ENCODE measurements at places on chromosomes 13 and 19.

DNA sequence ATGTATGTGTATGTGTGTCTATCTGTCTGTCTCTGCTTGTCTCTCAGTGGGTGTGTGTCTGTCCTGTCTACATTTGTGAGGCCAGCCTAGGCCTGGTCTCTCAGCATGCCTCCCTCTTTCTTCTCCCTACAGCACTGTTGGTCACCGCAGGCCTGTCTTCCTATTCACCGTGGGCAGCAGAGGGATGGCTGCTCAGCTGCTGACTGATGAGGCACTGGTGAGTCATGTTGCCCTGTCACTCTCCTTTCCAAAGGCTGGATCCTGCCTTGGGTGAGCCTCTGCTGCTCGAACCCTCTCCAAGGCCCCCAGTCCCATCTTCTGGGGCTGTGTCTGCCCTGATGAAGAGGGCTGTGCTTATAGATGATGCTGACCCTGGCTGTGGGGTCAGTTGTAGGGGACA, 6.3 kb downstream of the ZNF71 start:
- DNase-seq = no peak
- no peaks in the 10 kb centered on the region for H3K27me3 ChIP-seq
- H3K4me1 ChIP-seq = peaks cover 6% of the 10 kb centered on the region
- no peak overlapping the region for H3K27ac ChIP-seq
- no peaks in the 10 kb centered on the region for H3K36me3 ChIP-seq
- no peak overlapping the region for H3K4me3 ChIP-seq

- H3K36me3 ChIP-seq = no peaks in the 10 kb centered on the region
- no peak overlapping the region for H3K27ac ChIP-seq
- no peak overlapping the region for H3K4me3 ChIP-seq
- DNase-seq = no peak
- H3K4me1 ChIP-seq = no peaks in the 10 kb centered on the region
These were observed 6.6 kb upstream of the ARHGEF18 start for GRCh38 chr19:7342143-7342542.

GRCh38 chr19:37718304-37718703, 1.3 kb downstream of the ZNF607 start:
- H3K27ac ChIP-seq = no peak overlapping the region
- H3K4me1 ChIP-seq = peaks cover 17% of the 10 kb centered on the region
- no peak for DNase-seq
- no peaks in the 10 kb centered on the region for H3K36me3 ChIP-seq

DNA sequence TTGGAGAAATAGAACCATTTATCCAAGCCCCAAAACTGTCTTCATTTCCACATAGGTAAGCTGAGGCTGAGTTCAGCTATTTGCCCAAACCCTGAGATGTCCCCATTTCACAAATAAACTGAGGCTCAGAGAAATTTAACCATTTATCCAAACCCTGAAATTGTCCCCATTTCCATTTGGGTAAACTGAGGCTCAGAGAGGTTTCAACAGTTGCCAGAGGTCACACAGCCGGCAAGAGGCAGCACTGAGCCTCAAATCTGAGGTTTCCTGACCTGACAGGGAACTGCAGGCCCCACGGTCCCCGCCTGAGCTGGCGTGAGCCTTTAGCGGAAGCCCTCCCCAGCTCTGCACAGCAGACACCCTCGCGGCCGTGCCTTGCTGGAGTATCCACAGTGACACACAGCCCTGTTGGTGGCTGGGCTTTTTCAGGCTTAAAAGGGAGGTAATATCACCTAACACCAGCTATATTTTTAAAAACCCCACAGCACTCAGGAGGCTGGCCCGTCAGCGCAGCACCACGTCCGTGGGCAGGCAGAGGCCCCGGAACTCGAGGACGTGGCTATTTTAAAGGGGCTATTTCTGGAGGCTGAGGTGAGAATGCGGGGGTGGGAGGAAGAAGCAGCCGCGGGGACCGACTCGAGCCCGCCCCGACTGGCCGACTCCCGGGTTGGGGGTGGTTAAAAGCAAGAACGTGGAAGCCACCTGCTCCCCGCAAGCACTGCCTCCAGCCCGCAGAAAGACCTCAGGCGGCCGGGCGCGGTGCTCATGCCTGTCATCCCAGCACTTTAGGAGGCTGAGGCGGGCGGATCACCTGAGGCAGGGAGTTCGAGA, 18.5 kb downstream of the PTPRS start:
- no peak for DNase-seq
- H3K36me3 ChIP-seq = no peaks in the 10 kb centered on the region
- no peak overlapping the region for H3K4me3 ChIP-seq
- H3K27me3 ChIP-seq = no peaks in the 10 kb centered on the region
- no peak overlapping the region for H3K27ac ChIP-seq

- no peak overlapping the region for H3K27ac ChIP-seq
- no peak overlapping the region for H3K4me3 ChIP-seq
- no peaks in the 10 kb centered on the region for H3K36me3 ChIP-seq
- H3K27me3 ChIP-seq = no peaks in the 10 kb centered on the region
These were observed 343.0 kb downstream of the PCDH9 start for GRCh38 chr13:66887088-66887487.
